ENCODE measurements at places on chromosomes 1 and 21.
A peak's percentile ranks its signal among the peaks of the same experiment; 100 is the strongest.

DNA sequence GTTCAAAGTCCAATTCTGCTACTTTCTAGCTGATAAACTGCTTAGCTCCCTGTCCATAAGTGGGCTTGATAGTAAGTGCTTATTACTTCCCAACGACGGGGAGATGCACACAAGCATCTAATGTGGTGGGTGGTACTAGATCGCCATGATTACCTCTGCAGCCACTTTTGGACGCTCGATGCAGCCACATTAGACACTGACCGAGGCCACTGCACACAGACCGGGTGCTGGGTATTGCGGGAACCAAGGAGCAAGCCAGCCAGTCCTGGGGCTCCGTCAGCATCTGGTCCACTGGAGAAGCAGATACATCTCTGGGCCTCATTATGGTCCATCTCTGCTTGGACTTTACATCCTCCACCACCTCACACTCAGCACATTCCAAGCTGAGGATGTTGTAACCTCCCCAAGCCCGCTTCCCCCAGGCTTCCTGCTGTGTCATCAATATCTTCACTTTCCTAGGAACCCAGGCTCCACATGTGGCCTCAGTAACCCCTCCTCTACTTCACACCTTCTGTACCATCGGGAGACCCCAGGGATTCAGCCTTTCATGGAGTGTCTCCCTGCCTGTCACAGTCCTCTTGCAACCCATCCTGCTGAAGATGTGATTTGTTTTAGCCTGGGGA is 48.2 kb downstream of the RHOU start:
- no peak for ATAC-seq

GRCh38 chr1:50531601-50532000 is 108.4 kb upstream of the DMRTA2 start:
- ATAC-seq = no peak

GRCh38 chr1:33008051-33008914 is 28.4 kb downstream of the AK2 start:
- peak; percentile 86 for ATAC-seq

DNA sequence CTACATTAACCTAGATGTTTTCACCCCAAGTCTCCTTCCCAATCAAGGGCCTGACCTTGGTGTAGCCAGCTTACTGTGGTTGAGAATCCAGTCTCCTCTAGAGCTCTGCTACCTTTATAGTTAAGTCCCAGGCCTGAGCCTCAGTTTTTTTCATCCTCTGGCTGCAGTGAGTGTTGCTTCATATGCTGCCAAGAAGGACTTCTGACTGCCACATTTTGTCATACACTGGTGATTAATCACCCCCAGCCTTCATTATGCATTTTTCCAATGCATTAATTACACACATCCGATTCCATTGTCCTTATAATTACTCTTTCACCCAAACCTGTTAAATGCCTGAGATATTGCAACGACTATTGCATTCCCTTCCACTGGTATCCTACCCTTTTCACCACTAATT is 66.3 kb upstream of the FGGY start:
- ATAC-seq = peak; percentile 48

DNA sequence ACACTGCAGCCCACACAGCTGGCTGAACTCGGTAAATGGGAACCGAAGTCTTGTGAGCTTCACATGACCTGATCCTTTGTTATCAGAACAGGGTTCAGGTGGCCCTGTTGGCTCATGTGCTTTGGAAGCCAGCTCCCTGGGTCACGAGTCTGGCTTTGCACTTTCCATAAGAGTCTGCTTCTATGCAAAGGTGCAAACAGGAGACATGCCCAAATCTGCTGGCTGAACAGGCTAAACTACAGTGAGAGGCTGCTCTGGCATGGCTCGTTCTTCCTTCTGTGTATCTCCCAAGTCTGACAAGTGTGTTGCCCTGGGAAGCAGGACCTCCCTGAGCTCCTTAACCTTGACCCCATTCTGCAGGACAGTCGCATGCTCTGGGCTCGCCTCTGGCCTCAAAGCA is 549.6 kb downstream of the KIF26B start:
- peak; percentile 51 for ATAC-seq

DNA sequence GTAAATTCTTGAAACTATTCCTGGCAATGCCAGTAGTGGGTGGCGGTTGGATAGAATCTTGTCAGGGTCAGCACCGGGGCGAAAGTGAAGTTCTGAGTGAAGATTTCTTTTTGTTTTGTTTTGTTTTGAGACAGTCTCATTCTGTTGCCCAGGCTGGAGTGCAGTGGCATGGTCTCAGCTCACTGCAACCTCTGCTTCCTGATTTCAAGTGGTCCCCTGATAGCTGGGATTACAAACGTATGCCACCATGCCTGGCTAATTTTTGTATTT is 33.3 kb downstream of the PCNT start:
- no peak for ATAC-seq

DNA sequence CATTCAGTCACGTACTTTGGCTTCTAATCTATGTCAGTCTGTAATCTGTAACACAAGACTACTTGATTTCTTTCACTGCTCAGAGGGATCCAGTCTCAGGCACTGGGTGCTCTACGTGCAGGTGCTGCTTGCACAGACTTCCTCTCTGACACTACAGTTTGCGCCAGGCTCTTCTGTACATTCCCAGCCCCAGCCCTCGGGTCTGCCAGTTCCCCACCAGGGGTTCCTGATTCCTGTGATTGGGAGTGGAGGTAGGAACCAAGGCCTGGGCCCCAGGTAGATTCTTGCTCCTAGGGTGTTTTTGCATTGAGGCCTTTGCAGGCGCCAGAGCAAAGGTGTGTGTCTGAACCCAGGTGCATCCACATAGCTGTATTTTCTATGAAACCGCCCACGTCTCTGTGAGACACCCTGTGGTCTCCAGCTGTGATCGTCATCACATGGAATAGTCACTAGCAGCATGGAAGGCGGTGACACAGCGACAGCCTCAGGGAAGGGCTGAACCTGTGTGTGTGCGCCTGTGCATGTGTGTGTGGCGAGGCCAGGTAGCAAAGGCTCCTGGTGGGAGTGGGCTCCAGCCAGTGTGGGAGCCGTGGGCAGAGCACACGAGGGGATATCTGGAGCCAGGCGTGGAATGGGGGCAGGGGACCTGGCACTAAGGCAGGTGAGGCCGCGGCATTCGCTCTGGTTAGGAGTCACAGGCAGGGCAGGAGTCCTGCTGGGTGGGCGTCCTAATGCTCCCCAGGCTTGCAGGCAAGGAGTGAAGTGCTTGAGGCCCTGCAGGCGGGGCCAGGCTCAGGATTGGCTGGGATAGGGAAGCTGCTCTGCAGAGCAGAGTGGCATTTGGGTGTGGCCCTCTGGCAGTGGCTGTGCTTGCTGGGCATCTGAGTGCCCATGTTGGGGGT is 5.2 kb downstream of the GJC2 start:
- ATAC-seq = peak; percentile 58

DNA sequence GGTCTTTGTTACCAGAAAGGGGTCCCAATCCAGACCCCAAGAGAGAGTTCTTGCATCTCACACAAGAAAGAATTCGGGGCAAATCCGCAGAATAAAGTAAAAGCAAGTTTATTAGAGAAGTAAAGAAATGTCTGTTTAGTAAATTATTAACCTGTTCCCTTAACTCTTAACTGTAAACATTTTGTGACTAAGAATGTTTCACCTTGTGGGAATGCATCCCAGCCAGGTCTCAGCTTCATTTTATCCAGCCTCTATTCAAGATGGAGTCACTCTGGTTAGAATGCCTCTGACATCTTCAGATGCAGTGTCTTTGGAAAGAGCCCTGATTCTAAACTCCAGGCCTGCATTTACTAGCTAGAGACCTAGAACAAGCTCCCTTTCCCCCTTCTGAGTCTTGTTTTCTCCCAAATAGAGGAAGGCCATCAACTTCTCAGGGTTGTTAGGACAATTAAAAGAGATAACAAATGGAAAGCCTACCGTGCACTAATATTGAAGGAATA is 4.5 kb upstream of the FABP3 start:
- no peak for ATAC-seq

DNA sequence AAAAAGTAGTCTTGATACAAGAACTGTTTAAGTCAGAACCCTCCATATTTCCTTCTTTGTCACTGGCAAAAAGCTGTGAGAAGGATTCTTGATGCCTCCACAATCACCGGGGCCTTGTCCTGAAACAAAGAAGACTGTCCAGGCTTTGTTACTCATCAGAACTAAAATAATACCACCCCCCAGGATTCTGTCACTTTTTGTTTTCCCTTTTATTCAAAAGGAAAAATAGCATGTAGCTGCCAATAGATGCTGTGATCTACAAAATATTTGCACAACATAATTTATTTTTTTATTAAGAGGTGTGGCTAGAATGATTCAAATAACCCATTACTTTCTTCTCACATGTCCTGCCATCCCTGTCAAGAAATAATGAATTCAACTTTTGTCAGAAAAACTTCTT is 173.7 kb downstream of the LYPLAL1 start:
- ATAC-seq = no peak

GRCh38 chr1:53549781-53550180 is 90.6 kb downstream of the DMRTB1 start:
- ATAC-seq = no peak

GRCh38 chr1:54172614-54173599 is 20.1 kb upstream of the CDCP2 start:
- ATAC-seq = no peak

DNA sequence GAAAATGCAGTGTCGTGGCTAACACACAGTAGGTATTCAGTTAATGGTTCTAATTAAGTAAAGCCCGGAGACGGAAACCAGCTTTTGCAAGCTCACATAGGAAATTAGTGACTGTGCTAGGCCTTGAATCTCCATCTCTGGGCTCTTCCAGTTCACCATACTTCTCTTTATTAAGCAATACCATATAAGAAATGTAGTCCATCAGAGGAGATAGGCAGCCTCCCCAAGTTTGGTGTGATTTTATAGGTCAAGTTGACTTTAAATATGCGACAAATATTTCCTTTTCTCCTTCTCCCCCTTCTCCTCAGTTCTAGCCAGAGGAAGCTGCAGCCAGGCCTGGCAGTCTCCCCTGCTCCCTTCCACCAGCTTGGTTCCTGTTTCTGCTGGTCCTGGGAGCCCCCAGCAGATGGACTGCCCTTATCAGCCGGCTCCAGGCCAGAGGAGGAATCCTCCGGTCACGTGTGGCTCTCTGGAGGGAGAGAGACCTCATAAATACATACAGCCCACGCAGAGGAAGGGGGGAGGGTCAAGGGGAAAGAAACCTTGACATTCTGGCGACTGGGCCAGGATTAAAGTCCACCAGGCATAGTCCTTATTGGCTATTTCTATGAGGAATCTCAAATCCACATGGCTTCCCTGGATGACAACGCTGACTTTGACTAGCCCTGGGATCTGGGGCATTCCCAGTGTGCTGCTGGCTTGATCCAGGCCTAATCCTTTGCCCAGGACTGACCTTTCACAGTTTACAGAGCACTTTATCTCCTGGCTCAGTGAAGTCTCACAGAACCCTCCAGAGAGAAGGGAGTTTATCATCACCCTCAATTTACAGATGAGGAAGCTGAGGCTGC is 115.1 kb upstream of the JUN start:
- ATAC-seq = no peak

DNA sequence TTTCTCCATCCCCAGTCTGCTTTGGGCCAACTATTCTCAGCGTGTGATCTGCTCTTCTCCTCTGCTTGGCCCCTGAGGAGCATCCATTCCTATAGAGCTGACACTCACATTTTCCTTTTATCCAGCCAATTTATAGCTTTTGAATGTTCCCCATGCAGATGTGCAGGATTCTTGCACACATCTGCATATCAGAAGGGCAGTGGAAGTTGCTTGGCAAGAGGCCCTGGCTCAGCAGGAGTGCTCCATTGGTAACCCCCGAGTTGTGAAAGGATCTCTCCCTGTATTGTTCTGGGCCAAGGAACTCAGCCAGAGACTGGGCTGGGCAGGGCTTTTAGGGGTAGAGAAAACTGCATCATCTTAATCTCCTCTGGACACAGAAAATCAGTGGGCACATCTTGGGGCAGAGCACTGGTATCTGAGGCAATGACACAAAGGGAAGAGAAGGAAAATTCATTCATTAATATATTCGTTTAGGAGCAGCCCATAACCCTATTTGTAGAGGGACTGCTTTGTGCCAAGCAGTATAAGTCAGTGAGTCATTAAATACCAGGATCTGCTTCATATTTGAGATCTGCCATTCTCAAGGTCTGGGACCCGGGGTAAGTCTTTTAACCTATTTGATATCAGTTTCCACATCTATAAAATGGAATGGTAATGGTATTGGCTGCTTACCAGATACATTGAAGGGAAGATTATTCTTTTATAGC is 31.0 kb upstream of the BEND5 start:
- no peak for ATAC-seq

GRCh38 chr1:216721062-216721461 is 2.2 kb downstream of the ESRRG start:
- ATAC-seq = no peak

DNA sequence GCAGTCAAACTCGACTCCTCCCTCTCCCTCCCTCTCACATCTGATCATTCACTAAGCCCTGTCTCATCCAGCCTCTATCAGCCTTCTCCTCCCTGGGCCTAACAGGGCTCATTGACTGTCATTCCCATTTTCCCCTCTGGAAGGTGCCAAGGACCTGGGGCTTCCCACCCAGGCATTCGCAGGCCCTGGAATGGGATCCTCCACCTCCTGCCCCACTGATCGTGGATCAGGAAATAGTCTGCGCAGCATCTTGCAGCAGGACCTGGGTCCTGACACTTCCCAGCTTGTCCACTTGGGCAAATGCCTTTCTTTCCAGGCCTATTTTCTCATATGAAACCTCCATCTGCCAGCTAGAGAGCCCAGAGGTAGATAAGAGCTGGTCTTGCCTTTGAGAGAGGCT is 71.2 kb upstream of the ZC3H12A start:
- no peak for ATAC-seq

GRCh38 chr1:13540866-13541265 is 27.1 kb upstream of the LRRC38 start:
- ATAC-seq = no peak

- peak; percentile 43 for ATAC-seq
Observed at GRCh38 chr1:152110860-152111514, 4.3 kb downstream of the TCHH start.

- ATAC-seq = peak; percentile 9
Observed at GRCh38 chr21:45506241-45506817, 35.9 kb downstream of the SLC19A1 start.

- ATAC-seq = no peak
Observed at GRCh38 chr1:221448585-221449175, 293.2 kb downstream of the DUSP10 start.

GRCh38 chr21:22421416-22422180 is 1423.4 kb downstream of the NCAM2 start:
- no peak for ATAC-seq

- no peak for ATAC-seq
Observed at GRCh38 chr1:33462405-33463164, 9.9 kb upstream of the ZSCAN20 start.

DNA sequence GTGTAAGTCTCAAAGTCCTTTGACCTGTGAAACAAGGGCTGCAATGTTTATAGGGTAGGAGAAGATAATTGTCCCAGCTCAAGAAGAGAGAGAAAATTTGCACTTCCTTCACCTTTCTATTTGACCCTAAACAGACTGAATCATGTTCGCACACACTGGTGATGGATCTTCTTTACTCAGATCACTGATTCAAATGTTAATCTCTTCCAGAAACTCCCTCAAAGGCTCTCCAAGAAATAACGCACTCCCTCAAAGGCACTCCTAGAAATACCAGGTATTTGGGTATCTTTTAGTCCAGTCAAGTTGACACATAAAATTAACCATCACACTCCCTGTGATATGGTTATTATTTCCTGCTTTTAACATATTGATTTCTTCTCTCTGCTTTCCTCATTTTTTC is 30.5 kb upstream of the PTGS2 start:
- no peak for ATAC-seq

Measured in esophagus mucosa (tissue), 1 donor.